ENCODE measurements at places on chromosomes 13 and 19. TPM values are rescaled to one million over a fixed set of nuclear protein-coding genes. Genes with fewer than 3 reads are reported as not detected.
A peak's percentile ranks its signal among the peaks of the same experiment; 100 is the strongest.

DNA sequence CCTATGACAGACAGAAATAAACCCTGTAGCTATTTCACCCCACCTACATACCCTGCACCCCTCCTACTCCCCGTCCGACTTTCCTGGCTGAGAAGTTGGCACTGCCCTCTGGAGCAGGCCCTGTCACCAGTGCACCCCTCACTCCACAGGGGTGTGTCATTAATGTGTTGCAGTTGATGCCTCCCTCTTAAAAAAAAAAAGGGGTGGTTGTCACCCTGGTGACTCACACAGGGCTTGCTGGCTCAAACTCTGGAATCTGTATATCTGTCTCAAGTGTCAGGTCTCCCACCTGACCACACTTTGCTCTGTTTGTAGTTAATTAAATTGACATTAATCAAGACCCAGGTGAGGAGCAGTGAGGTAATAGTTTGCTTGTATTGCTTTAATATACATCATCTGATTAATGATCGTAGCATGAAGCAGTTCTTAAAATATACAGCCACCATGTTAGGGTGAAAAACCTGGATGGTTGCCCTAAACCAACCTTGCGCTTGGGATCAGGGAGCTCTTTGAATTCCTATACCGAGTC is 2.0 kb upstream of the GATAD2A start:
- DNase-seq: peak; percentile 64

- DNase-seq: no peak
These were observed 47.9 kb downstream of the RUBCNL start for GRCh38 chr13:46339035-46339666.

- DNase-seq: no peak
These were observed 4.6 kb downstream of the GRIN2D start for GRCh38 chr19:48398102-48398374.

GRCh38 chr13:43009506-43009905 is 13.9 kb upstream of the DNAJC15 start:
- no peak for DNase-seq

GRCh38 chr13:67259208-67259607 is 29.1 kb upstream of the PCDH9 start:
- no peak for DNase-seq

- DNase-seq: no peak
These were observed 1.3 kb upstream of the PVR start for GRCh38 chr19:44642377-44642776.

DNA sequence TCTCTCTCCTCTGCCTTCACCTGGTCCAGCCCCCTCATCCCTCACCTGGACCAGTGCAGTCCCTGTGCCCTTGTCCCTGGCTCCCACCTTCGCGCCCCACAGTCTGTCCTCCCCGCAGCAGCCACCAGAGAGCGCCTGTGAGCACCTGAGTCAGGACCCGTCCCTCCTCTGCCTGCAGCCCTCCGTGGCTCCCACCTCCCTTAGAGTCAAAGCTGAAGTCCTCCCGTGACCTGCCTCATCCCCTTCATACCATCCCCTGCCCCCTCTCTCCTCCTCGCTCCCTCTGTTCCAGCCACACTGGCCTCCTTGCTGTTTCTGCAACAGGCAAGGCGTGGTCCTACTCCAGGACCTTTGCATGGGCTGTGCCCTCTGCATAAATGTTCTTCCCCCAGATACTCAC is 10.3 kb downstream of the CELF5 start:
- DNase-seq: no peak

DNA sequence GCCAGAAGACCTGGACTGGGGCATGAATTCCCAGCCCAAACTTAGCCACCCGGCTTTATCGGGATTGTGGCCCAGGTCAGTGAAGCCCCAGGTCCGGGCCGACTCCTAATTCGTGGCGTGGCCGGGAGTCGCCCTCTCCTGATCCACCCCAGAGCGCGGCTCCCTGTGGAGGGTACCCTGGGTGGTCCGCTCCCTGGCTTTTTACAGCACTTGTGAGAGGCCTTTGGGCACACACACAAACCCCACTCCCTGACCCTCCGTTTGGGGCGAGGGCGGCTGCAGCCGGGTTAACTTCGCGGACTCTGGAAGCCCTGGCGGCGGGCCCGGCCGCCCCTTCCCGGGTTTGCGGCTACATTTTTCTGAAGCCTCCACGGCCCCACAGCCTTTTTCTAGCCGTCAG is 56.4 kb downstream of the ZNF568 start:
- no peak for DNase-seq

DNA sequence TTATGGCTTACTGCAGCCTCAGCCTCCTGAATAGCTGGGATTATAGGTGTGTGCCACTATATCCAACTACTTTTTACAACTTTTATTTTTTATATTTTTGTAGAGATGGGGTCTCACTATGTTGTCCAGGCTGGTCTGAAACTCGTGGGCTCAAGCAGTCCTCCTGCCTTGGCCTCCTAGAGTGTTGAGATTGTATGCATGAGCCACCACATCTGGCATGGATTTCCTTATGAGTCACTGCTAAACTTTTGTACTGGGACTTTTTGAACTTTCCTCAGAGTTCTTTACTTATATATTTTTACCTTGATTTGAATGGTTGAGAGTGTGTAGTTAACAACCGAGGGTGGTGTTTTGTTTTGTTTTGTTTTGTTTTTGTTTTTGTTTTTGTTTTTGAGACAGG is 33.4 kb downstream of the DNAJC3 start:
- DNase-seq: no peak

- DNase-seq: no peak
These were observed 29.0 kb downstream of the CARS2 start for GRCh38 chr13:110676595-110677587.

GRCh38 chr13:80361298-80361697 is 20.4 kb upstream of the SPRY2 start:
- DNase-seq: no peak

GRCh38 chr13:94309576-94309975 is 169.9 kb downstream of the DCT start:
- DNase-seq: no peak

- no peak for DNase-seq
These were observed 50.2 kb upstream of the PDCD5 start for GRCh38 chr19:32530773-32531172.

DNA sequence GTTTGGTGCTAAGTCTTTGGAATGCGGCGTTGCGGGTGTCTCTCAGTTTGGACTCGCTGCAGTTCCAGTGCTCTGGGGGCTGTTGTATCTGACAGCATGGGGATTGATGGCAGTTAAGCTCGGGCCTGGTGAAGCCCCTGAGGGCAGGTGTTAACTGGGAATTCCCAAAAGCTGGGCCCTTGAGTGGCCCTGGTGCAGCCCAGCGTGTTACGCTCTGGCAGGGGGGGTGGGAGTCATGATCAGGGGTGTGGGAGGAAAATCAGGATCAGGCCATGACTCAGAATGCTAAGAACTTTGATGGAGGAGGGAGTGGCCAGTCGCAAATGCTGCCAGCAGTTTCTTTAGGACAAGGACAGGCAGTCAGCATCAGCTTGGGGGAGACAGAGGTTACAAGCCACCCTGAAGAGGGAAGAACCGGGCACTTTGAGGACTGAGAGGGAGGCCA is 19.6 kb downstream of the AP2A1 start:
- DNase-seq: no peak

The MBD3L2 gene
- total RNA-seq: not detected

The CA11 gene
- 4.1 TPM for total RNA-seq

The THSD1 gene
- total RNA-seq: 4.2 TPM

The LRRC8E gene
- 0.26 TPM for total RNA-seq

The ZNF324B gene
- 4.4 TPM for total RNA-seq

Measured in psoas muscle (tissue), 8 donors.